Adipocyte (in vitro differentiated cells): ENCODE measurements at places on chromosomes 2 and 18.

DNA sequence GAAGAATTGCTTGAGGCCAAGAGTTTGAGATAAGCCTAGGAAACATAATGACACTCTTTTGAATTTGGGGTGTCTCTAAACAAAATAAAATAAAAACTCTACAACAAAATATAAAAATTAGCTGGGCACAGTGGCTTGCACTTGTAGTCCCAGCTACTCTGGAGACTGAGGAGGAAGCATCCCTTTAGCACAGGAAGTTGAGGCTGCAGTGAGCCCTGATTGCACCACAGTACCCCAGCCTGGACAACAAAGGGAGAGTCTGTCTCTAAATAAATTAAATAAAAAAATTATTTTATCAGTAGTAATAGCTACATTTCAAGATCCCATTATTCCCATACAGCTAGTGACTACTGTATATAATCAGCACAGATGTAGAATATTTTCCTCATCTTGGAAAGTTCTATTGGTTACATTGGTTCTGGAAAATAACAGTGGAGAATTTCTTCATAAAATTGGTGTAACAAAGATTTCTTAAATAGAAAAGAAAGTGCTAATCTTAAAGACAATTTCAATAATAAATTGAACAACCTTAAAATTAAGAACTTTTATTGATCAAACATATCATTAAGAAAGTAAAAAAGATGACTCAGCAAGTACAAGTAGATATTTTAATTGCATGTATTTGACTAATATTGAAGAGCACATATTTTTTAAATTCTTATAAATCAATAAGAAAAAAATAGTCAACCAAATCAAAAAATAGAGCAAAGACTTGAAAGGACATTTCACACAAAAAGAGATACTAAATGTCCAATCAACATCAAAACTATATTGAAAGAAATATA lies 90.4 kb upstream of the KYNU start:
- no peak for DNase-seq

GRCh38 chr2:78301166-78301789 lies 724.2 kb upstream of the REG3G start:
- no peak for DNase-seq

DNA sequence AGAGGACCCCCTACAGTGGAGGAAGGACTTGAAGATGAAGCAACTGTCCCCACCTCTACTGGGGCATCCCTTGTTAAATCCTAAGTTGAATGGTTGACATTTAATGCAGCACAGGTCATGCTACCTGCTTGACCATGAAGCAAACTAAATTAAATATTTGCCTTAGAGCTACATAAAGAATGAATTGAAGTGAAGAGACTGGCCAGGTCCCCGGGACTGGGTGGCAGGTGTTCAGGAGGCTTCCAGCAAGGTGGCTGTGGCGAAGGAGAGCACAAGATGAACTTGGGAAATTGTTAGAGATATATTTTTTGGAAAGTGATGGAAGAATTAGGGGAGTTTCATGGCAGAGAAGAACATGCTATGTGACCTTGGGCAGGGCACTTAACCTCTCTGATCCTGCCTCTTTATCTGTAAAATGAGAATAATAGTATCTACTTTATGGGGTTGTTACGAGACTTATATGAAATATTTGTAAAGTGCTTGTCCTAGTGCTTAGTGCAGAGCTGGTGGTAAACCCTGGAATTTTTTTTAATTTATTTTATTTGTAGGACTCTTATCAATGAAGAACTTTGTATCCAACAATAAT lies 37.3 kb downstream of the EFR3B start:
- no peak for DNase-seq

GRCh38 chr18:76822506-76823160 lies at the start of gene ZNF236:
ZNF236 (plus strand) TSS chr18:76822557; CDS start chr18:76822608, 51 bp downstream.
- DNase-seq, result peak; percentile 91

DNA sequence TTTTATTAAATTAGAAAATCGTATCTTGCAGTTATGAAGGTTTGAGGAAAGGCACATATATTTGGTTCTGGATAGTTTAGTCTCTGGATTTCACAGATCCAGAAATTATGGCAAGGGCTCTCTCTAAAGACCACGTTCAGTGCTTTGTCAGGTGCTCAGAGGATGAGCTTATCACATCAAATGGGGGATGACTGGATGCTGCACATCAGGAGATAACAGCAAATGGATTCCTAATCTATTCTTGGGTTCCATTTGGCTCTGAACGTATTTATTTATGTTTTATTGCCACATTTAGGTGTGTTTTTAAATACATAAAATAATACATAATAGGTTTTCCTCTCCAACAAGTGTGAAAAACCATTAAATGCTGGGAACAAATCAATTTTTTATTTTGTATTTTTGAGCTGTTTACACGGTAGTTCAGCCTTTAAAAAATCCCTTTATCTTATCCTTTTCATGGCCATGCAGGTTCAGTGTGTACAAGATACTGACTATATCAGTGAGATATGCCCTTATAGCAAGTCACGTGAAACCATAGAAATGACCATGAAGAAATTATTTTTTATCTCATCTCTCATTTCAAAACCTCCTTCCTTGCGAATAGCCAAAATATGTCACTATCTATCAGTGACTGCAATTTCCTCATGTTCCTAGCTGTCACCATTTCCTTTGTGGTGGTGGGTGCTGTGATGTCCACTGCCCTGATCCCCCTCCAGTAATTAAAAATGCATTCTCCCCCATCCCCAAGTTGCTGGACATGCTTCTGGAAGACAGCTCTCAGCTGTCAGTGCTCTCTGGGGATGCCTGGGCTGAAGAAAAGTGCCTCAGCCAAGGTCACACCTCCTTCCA lies 25.9 kb upstream of the CXCR4 start:
- no peak for DNase-seq

- DNase-seq, result no peak
Measured at GRCh38 chr2:193348055-193348454, 1153.3 kb upstream of the TMEFF2 start.

GRCh38 chr2:148882051-148882450 lies 7.0 kb downstream of the KIF5C start:
- DNase-seq, result no peak

DNA sequence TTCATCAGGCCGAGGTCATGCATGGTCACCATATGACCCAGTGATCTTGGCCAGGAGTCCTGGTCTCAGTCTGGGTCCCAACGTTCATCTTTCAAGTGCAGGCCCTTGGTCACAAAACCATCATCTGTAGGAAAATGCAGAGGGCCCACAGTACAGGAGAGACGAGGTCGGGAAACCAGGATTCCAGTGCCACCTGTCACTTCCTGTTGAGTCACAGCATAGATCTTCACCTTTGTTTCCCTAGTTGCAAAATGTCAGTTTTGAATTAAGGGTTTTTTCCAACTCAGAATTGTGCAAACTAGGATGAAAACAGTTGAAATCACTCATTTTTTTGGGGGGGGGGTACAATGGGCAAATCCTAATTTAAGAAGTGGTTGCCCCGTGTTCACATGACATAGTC lies 162.2 kb downstream of the INSIG2 start:
- no peak for DNase-seq
